Activated naive CD4-positive, alpha-beta T cell treated with anti-CD3 and anti-CD28 coated beads, Interleukin-2, amount 50 U/mL, for 16 hours (primary cell): ENCODE measurements at places on chromosomes 11 and 22.

- DNase-seq, result no peak
Observed at GRCh38 chr11:12140186-12140793, 29.9 kb downstream of the MICAL2 start.

GRCh38 chr22:20238901-20239675 is 29.0 kb downstream of the RTN4R start:
- DNase-seq, result no peak

- DNase-seq, result no peak
Observed at GRCh38 chr11:1807264-1807995, 27.4 kb upstream of the SYT8 start.

GRCh38 chr11:102108734-102109440 is 1.4 kb upstream of the YAP1 start:
- no peak for DNase-seq

DNA sequence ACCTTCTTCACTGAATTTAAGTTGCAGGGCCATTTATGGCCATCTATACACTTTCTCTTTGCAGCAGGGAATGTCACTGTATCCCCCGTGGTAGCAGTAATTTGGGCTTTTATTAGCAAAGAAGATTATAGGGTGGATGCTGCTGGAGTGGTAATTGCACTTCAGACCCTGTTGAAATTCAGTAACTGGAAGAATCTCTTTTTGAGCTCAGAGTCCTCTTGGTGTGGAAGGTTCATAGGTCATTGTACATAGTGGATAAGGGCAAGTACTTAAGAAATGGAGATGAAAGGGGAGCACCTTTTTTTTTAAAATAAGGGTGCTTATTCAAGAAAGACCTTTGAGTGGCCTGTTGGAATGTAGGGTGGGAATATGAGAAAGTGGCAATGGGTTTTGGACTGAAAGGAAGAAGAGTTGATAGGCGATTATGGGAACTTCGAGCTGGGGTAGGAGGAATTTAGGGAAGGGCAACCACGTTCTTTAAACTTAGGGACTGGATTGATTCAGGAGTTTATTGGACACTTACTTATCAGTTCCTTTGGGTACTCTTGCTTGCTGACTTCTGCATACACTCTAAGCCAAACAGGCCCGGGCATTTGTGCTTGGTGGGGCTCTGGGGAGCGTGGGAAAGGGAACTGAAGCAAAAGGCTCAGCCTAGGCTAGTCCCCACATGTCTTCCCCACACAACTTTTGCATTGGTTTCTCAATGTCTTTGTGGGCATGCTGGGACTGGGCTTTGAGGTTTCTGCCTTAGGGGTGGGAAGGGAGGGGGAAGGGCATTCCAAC is 26.5 kb downstream of the CTNND1 start:
- no peak for DNase-seq

GRCh38 chr11:97937501-97937900 is 1083.2 kb upstream of the CNTN5 start:
- DNase-seq, result no peak

- DNase-seq, result peak; percentile 51
Observed at GRCh38 chr11:62556108-62556874, 9.7 kb upstream of the AHNAK start.

DNA sequence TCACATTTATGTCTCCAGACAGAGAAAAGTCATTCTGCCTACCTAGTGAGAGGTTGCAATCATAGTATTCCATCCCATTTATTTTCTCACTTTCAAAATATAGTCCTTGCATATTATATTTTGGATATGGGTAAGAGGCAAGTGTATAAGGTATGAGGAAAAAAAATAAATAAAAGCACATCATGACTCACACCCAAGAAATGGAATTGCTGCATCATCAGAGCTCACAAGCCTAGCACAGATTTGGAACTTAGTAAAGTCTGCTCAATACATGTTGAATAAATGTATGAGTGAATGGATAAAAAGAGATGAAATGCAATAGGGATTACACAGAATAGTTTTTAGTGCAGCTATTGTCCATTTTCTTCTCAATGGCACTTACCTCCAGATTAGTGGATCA is 2.5 kb upstream of the OR51G1 start:
- no peak for DNase-seq

- no peak for DNase-seq
Observed at GRCh38 chr22:41801147-41801819, 804 bp downstream of the CCDC134 start.

DNA sequence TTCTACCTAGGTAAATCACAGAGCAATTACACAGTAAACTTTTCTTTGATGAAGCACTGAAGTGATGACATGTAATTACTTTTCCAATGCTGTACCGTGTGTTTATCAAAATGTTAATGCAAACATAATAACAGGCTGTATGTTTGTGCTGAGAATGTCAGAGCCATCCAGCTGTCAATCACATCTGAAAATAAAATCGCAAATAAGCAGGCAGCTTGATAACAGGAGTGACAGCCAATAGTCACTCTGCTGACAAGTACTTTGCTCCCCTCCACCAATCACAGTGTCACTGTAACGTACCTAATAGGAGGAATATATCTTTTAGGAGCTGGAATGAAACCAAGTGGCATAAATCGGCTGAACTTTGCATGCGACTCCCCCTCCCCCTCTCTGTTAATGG is 119.7 kb downstream of the KIRREL3 start:
- no peak for DNase-seq

DNA sequence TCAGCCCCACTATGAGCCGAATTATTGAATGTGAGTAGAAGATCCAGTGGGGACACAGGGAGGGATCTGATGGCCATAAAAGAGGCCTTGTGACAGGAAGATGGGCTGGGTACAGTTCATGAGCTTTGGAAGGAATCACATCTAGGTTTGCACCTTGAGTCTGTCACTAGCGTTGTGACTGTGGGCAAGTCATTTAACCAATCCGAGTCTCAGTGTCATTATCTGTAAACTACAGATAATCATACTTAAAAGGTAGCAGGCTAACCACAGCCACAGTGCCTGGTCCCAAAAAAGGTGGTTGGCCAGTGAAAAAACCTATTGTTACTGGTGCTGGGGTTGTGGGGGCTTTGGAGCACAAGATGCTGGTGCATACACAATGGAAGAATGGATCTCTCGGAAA is 3.8 kb downstream of the HEPN1 start:
- DNase-seq, result no peak

GRCh38 chr22:43039800-43040199 is 24.9 kb upstream of the PACSIN2 start:
- no peak for DNase-seq

DNA sequence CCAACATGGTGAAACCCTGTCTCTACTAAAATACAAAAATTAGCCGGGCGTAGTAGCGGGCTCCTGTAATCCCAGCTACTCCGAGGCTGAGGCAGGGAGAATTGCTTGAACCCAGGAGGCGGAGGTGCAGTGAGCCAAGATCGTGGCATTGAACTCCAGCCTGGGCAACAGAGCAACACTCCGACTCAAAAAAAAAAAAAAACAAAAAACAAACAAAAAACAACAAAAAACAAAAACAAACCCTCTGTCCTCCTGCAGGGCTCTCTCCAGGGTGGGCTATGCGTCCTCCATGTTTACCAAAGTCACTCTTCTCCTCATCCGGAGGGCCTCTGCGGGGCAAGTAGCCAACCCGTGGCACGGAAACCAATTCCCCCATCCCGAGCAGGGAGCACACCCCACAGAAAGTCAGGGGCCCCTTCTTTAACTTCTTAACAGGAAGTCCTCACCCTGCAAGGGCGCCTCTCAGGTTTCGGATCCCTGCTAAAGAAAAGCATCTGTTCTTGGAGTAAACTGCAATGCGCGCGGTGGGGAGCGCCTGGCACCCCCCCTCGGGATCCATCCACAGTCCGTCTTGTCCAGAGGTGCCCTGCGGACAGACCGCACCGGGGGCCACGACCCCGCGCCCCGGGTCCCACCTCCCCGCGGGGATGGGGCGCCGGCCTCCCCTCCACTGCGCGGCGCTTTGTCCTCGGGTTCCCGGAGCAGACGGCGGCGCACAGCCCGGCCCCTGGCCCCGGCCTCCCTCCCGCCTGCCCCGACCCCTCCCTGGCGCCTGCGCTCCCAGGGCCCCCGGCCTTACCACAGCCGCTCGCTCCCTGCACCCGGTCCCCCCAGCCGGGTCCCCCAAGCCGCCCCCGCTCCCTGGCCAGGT is 712 bp downstream of the CERK start:
- DNase-seq, result peak; percentile 41

- DNase-seq, result no peak
Observed at GRCh38 chr11:19683141-19683805, 29.4 kb upstream of the NAV2 start.

DNA sequence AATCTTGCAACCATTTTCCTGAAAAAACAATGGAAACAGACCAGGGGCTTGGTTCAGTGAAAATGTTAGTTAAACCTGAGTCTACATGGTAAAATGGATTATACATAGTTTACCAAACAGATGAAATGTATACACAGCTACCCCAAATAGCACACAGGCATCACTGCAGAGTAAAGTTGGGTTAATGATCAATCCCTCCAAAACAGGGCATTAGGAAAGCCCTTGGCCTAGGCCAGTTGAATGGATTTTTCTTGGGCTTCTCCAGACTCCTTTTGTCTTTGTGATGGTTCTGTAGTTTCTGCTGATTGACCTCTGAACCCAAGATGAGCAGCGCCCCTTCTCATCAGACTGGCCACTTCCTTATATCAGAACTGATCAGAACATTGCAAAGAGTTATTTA is 173.5 kb downstream of the RRAS2 start:
- no peak for DNase-seq

GRCh38 chr11:28674433-28675103 is 566.4 kb downstream of the METTL15 start:
- no peak for DNase-seq

GRCh38 chr11:123371506-123372297 is 58.4 kb upstream of the GRAMD1B start:
- DNase-seq, result no peak

GRCh38 chr11:131993246-131993645 is 622.8 kb downstream of the NTM start:
- DNase-seq, result no peak

GRCh38 chr11:1453611-1454034 is 33.0 kb downstream of the MOB2 start:
- DNase-seq, result no peak

DNA sequence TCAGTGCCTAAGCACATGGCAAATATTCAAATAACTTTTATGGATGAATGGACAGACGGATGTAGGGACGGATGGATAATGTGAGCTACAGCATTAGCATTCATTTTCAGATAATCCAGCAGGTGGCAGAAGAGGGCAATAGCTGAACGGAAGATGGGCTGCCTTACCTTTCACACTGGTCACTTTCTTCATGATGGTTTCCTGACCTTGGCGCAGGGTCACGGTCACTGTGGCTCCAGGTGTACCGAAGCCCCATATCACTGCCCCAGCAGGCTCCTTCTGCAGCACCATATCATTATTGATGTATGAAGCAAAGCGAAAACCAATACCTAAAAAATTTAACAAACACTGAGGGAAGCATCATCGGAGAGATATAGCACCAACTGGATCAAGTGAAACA is 4.3 kb downstream of the SIAE start:
- no peak for DNase-seq

DNA sequence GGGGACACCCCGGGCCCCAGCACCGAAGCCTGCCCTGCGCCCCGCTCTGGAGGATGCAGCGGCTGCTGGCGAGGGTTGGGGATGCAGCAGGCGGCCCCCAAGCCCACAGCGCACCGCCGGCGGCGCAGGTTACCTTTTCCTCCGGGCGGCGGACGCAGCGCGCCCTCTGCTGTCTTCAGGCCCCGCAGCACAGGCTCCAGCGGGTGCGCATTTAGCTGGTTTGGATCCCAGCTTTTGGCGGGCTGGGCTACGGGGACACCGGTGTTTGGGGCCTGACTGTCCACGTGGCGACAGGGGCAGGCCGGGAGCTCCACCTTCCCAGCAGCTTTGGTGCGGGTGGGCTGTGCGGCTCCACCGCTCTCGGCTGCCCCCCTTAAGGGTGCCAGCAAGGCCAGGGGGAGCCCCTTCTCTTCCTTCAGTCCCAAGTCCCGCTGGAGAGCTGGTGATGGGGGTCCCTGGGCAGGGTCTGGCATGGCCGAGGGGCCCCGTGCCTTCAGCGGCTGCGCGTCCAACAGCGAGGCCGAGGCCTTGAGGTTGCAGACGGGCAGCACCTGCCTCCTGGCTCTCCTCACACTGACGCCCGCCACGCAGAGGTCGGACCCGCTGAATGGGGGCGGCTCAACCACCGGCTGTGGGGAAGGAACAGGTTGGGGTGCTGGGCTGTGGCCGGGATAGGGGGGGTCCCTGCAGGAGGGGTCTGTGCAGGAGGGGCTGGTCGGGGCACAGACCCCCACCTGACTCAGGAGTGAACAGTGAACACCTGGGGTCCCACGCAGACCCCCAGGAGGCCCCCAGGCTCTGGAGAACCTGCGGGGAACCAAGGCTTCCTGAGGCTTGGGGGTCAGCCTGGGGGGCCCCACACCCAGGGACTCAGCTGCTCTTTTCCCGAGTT is 18.0 kb upstream of the IL17REL start:
- peak; percentile 85 for DNase-seq

- DNase-seq, result no peak
Observed at GRCh38 chr11:109629734-109630133, 207.7 kb downstream of the C11orf87 start.

- no peak for DNase-seq
Observed at GRCh38 chr22:49861642-49862495, 8.2 kb downstream of the ZBED4 start.

DNA sequence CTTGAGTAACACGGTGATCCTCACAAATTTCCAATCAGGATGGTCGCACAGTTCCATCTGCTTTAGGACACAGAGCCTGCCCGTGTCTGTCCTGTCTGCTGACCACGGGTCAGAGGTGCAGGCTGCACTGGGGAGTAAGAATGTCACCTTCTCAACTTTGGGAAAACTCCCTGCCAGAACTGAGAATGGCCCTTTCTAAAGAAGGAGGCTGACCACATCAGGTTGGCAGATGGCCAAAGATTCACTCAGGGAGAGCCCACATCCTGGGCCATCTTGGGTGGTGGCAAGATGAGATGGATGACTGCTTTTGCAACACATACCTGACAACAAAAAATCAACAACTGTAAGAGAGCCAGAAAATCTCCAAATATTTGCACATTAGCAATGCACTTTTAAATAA is 101.9 kb downstream of the IGLL1 start:
- DNase-seq, result no peak

DNA sequence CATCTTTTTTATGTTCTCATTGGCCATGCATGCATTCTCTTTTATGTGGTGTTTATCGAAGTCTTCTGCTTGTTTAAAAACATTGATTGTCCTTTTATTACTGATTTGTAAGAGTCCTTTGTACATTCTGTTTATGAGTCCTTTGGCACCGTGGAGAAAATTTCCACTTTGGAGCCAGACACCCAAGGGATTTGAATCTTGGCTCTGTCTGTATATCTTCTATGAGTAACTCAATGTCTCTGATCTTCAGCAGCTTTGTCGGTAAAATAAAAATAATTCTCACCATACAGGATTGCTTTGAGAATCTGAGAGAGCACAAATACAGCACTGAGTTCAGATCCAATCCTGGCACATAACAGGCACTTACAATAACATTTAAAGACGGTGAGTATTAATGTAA is 12.8 kb upstream of the SORL1 start:
- DNase-seq, result no peak

DNA sequence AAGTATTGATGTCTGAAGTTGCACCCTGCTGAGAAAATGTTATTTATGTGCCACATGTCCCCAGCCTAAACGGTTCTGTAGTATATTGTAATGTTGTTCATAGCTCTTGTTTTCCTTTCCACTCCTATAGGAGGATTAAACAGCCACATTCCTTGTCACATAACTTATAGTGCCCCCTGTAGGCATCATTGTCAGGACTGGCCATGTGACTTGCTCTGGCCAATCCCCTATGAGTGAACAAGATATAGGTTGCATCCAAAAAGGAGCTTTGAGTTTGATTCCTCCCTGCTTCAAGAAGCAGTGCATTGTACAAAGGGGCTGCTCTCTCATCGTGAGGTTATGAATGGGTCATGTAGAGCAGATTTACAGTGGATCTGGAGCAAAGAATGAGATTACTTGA is 717.6 kb upstream of the ANO5 start:
- no peak for DNase-seq
